Esophagus squamous epithelium (tissue), 5 donors: ENCODE measurements at places on chromosomes 1 and 21.

- no peak for DNase-seq
Observed at GRCh38 chr1:232201024-232201423, 428.9 kb downstream of the SIPA1L2 start.

DNA sequence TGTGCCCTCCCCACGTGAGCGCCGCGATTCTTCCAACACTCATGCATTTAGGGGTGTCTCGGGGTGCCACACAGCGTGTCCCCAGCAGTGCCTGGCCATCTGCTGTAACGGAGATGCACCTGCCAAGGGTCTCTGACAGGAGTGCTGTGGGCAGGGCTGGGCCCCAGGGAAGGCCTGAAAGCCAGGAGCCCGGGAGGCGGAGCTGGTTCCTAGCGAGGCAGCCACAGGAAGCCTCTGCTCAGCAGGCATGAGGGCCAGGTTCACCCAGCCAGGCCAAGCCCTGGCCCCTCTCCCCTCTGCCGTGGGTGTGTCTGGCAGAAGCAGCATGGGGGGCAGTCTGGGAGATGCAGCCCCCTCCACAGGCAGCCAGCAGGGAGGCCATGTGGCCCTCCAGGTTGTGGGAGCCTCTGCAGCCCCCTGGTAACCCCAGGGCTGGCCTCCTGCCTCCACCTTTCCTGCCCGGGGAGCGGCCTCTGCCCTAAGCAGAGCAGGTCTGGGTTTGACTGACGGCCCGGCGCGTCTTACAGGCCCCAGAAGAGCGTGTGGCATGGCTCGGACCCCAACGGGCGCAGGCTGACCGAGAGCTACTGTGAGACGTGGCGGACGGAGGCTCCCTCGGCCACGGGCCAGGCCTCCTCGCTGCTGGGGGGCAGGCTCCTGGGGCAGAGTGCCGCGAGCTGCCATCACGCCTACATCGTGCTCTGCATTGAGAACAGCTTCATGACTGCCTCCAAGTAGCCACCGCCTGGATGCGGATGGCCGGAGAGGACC is 30.4 kb downstream of the SLC19A1 start:
- no peak for DNase-seq

DNA sequence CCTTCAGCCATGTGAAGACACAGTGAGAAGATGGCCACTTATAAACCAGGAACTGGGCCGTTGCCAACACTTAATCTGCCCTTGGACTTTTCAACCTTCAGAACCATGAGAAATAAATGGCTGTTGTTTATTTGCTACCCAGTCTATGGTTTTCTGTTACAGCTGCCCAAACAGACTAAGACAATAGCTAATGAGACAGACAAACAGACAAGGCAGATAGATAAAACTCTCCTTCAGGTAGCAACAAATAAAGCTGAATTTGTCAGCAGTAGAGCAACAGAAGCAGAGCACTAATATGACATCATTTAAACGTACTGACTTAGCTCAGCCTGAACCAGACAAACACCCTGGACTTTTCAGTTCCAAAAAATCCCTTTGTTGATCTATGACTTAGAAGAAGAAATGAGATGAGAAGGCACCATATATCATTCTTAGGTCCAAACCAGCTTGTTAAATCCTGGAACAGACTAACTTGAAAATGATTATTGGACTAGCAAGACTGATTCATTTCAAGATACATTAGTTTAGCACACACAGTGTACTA is 27.0 kb downstream of the ZZZ3 start:
- DNase-seq = no peak

DNA sequence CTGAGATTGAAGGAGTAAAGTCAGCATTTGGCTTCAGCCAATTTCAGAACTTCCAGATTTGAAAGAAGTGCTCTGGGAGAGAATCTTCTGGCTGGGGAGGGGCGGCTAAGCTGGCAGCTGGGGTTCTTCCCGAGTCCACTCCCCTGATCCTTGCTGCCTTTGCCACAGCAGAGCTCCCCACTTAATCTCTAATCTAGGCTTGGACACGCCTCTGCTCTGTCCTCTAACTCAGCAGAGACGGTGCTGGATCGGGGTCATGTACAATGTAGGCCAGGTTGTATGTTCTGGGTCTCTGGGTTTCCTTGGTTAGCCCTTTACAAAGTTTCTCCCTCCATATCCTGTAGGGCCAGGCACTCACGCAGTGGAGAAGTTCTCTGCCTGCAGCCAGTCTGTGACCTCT is 10.1 kb upstream of the GSTM3 start:
- DNase-seq = no peak

DNA sequence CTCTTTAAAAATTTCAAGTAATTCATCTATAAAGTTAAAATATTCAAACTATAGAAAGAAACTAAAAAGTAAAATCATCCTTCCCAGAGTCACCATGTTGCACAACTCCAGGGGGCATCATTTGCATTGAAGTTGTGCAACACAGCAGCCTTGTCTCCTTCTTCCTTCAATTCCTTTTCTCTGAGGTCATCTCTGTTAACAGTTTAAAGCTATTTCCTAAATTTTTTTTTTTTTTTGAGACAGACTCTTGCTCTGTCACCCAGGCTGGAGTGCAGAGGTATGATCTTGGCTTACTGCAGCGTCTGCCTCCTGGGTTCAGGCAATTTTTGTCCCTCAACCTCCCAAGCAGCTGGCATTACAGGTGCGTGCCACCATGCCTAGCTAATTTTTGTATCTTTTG is 7.1 kb downstream of the RHBG start:
- DNase-seq = no peak

- no peak for DNase-seq
Observed at GRCh38 chr1:86499987-86500593, 31.4 kb downstream of the CLCA1 start.

DNA sequence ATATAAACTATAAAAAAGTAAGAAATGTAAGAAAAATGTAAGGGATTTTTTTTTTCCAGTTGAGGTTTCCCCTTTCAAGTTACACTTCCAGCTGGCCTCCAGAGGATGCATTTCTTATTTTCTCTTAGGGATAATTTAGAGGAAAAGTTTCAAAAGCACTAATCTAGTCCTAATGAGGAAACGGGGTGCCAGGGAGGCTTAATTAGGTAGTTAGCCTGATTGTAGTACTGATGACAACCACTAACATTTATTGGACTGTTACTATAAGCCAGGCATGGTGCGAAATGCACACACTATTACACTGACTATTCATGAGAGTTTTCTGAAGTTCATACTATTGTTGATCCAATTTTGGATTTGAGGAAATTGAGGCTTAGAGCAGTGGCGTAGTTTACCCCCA is 290.8 kb upstream of the FMN2 start:
- DNase-seq = no peak

DNA sequence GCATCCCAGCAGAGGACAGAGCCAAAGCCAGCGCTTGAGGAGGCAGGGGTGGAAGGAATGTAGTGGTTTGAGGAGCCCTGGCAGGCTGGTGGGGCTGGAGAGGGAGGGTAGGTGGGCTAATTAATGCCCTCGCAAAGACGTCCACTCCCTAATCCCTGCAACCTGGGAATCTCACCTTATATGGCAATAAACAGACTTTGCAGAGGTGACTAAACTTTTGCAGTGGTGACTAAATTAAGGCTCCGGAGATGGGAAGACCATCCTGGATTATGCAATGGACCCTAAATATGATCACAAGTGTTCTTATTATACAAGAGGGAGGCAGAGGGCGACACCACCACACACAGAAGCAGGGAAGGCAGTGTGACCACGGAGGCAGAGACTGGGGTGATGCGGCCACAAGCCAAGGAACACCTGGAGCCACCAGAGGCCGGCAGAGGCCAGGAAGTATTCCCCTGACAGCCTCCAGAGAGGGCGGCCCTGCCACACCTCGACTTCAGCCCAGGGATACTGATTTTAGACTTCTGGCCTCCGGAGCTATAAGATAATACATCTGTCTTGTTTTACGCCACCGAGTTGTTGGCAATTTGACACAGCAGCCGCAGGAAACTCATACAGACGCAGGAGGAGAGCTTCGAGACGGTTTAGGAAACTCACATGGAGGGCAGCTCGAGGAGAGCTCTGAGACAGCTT is 23.1 kb upstream of the NPPB start:
- DNase-seq = no peak

- DNase-seq = no peak
Observed at GRCh38 chr1:30317921-30318320, 405.5 kb downstream of the MATN1 start.

- peak; percentile 34 for DNase-seq
Observed at GRCh38 chr1:33633019-33633801, 160.8 kb downstream of the ZSCAN20 start.

- DNase-seq = no peak
Observed at GRCh38 chr1:232174306-232174705, 455.6 kb downstream of the SIPA1L2 start.

DNA sequence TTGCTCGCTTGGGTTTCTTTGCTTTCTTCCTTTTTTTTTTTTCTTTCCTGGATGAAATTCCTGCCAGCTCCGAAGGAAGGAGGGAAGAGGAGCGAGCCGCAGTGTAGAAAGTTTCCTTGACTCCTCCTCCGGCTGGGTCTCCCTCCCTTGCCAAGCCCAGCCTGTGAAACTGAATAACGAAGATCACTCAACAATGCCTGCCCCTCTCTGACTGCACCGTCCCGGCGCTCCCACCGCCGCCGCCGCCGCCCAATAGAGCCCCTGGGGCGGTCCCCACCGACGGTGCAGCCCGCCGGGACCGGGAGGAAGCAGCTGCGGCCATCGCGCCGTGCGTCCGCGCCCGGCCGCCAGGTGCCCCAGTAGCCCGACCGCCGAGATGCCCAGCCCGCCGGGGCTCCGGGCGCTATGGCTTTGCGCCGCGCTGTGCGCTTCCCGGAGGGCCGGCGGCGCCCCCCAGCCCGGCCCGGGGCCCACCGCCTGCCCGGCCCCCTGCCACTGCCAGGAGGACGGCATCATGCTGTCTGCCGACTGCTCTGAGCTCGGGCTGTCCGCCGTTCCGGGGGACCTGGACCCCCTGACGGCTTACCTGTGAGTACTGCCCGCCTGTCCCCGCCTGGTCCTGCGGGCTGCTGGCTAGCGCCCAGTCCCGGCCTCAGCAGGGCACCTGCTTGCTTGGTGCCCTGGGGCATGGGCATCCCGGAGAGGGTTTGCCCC is at the start of gene LGR6:
Gene LGR6, plus strand, starts transcription at position 186 of the 714 bp plus-strand sequence. Its CDS starts 191 bp downstream, at position 377.
- no peak for DNase-seq

- DNase-seq = no peak
Observed at GRCh38 chr1:205978676-205979075, 24.5 kb downstream of the RAB7B start.

GRCh38 chr1:110012100-110012780 is 22.2 kb upstream of the STRIP1 start:
- DNase-seq = no peak

- DNase-seq = no peak
Observed at GRCh38 chr1:194372266-194372665, 1185.9 kb upstream of the B3GALT2 start.

DNA sequence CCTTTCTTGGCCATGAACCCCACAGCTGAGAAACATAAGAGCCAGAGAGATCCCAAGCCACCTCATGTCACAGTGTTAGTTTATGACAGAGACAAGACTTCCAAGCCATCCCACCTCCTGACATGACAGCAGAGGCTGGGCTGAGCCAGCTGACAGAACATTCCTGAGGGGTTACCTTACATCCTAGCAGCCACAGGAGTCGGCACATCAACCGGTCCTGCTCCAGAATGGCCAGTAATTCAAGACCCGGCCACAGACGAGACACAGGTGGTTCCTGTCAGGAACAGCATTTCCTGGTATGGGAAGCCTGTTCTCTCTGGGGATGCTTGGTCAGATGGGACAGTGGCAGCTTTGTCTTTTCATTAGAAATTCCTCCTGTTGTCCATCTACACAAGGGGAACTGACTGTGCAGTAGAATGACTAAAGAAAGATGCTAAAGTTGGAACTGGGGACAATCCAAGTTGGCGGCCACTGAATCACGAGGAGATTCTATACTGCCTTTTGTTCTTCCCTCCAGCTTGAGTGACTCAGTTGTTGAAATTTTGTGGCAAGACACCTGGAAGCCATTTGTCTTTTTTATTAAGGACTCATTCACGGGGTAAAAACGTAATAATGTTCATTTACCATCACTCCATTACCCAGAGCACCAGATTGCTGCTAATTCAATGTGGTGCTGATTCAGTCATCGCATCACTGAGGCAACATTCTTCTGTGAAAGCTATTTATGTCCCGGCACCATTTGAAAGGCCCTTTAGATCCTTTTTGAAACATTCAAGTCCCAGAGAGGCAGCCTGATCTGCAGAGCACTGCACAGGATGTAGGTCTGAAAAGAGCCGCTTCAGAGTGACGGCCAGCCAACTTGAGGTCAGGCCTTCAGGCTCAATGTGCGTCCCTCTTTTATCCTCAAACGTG is 37.2 kb upstream of the NPL start:
- no peak for DNase-seq

DNA sequence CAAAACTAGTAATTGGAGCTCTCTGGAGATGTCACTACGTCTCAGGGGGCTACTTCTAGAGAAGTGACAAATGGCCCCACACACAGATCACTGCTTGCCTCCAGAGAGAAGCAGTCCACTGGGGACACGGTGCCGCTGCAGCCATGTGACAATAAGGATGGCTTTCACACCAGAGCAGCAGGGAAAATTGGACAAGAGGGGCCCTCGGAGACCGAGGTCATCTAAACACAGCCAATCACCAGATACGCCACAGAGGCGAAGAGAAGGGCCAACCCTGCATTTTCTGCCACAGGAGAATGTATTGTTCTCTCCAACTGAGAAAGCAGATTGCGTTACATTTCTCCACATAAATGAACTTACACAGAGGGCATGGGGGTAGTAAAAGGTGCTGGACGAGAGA is 51.2 kb upstream of the TIAM1 start:
- no peak for DNase-seq

- no peak for DNase-seq
Observed at GRCh38 chr21:45611939-45612664, 31.4 kb upstream of the PCBP3 start.

GRCh38 chr1:198330982-198331615 is 174.3 kb downstream of the NEK7 start:
- no peak for DNase-seq

- no peak for DNase-seq
Observed at GRCh38 chr1:77120950-77121349, 98.3 kb downstream of the PIGK start.

GRCh38 chr1:167136191-167136614 is 42.3 kb downstream of the STYXL2 start:
- no peak for DNase-seq
